Bladder microvascular endothelial cell (primary cell): ENCODE measurements at places on chromosomes 2 and 18. TPM values are rescaled to one million over a fixed set of nuclear protein-coding genes. Genes with fewer than 3 reads are reported as not detected.

The B3GNT7 gene
- total RNA-seq: under 0.01 and 5.9 TPM in 2 replicates

The ALPG gene
- total RNA-seq: not detected in 2 replicates

The ALLC gene
- not detected in 2 replicates for total RNA-seq

The MAP2 gene
- total RNA-seq: 5.0 and 11.3 TPM in 2 replicates

The PRKAG3 gene
- total RNA-seq: not detected in 2 replicates

The NAT8 gene
- not detected in 2 replicates for total RNA-seq
